ENCODE measurements at places on chromosomes 1 and 21.

DNA sequence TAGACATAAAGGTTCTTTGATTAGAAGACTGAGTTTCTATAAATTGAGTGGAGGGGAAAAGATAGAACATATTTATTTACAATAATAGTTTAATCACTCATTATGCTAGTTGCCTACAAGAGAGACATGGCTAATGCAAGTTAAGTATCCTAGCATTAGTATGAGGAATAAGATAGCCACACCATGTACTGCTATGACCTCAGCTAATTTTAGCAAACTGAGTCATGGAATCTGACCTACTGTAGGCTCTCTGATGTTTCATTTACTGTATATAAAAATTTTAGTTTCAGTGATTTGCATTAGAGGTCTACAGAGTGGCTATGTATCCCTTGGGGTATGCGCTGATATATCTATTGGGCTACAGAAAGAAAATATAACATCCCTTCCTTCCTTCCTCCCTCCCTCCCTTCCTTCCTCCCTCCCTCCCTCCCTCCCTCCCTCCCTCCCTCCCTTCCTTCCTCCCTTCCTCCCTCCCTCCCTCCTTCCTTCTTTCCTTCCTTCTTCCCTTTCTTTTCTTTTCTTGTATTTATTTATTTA, 5.8 kb downstream of the AGL start:
- DNase-seq = no peak

DNA sequence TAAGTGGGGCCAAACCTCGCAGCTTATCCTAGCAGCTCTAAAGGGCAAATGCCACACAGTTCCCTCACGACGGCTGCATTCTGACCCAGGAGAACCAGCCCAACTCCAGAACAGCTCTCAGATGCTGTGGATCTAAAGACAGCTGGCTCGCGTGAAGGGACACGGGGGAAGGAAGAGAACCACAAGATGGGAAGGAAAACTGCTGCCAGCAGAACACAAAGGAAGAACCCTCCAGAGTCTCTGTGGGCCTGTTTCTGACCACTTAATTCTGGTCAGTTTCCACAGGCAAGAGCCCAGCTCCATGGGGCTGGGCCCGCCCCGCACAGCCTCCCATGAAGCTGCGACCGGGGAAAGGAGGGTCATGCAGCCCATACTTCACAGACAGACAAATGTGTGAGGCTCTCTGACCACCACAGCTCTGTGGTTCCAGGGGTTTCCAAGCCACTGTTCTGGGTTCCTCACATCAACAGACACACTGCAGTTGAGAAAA, 61.1 kb downstream of the SLC45A1 start:
- DNase-seq = no peak

- no peak for DNase-seq
These were observed 13.2 kb downstream of the IER5 start for GRCh38 chr1:181101581-181102226.

GRCh38 chr21:26941421-26941820, 25.5 kb downstream of the ADAMTS5 start:
- no peak for DNase-seq

- DNase-seq = no peak
These were observed 29.4 kb upstream of the RNPC3 start for GRCh38 chr1:103496014-103496635.

GRCh38 chr1:91053630-91054029, 31.8 kb upstream of the ZNF644 start:
- no peak for DNase-seq

GRCh38 chr1:94120991-94121390, at the start of gene ABCA4:
ABCA4 (minus strand) TSS chr1:94121148; CDS start chr1:94121045, 103 bp downstream.
- no peak for DNase-seq

GRCh38 chr1:106969731-106970130, 86.7 kb upstream of the PRMT6 start:
- DNase-seq = no peak

GRCh38 chr1:22259551-22260282, 116.8 kb upstream of the WNT4 start:
- no peak for DNase-seq

GRCh38 chr1:100794748-100795645, 75.5 kb downstream of the VCAM1 start:
- DNase-seq = no peak

DNA sequence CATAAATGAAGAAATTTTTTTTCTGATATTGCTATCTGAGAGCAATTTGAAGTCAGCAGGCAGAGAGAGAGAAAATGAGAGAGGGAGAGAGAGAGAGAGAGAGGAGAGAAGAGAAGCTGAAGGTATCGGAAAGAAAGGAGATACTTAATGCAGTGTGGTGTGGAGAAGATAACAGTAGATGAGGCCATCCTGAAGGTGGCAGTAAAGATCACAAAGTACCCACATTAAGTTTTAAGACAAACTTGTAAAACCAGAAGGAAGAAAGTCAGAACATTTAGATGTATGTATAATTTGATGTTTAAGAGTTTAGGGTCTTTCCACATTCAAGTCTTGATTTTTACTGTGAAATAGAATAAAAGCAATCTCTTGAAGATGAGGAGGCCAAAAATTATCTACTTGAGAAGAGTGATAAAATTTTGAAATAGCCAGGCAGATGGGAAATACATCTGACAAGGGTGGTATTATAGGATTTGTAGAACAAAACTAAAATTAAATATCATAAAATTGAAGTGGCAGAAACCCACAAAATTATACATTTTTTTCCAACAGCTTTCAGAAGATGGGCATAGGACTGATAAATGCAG, 1753.4 kb downstream of the MRPL39 start:
- no peak for DNase-seq

GRCh38 chr21:16473988-16474387, 744.2 kb downstream of the USP25 start:
- DNase-seq = no peak

GRCh38 chr1:206430031-206430983, 40.0 kb upstream of the IKBKE start:
- DNase-seq = no peak

- no peak for DNase-seq
These were observed 51.2 kb downstream of the EPHB2 start for GRCh38 chr1:22761821-22762220.

- no peak for DNase-seq
These were observed 231.2 kb downstream of the DSCAM start for GRCh38 chr21:40615505-40616376.

DNA sequence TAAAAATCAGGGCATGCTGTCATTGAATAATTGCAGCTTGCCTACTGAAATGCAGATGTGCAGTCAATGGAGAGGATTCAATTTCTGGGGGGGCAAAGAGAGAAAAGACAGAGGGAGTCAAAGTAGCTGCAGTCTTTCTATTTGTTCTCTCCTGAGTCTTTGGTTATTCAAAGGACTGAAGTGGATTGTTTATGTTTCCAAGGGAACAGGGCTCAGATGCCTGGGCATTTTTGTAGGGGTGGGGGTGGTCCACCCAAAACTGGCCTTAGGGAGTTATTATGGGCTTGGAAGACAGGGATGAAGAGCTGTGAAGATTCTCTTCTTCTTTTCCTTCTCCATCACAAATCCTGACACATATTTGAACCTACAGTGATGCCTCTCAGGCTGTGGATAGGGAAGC, 408.8 kb upstream of the DAB1 start:
- no peak for DNase-seq

GRCh38 chr21:46014828-46015227, 33.3 kb downstream of the COL6A1 start:
- no peak for DNase-seq

GRCh38 chr1:33640114-33640660, 167.7 kb downstream of the ZSCAN20 start:
- no peak for DNase-seq

- DNase-seq = no peak
These were observed 61.7 kb downstream of the ACP6 start for GRCh38 chr1:147608596-147608995.

DNA sequence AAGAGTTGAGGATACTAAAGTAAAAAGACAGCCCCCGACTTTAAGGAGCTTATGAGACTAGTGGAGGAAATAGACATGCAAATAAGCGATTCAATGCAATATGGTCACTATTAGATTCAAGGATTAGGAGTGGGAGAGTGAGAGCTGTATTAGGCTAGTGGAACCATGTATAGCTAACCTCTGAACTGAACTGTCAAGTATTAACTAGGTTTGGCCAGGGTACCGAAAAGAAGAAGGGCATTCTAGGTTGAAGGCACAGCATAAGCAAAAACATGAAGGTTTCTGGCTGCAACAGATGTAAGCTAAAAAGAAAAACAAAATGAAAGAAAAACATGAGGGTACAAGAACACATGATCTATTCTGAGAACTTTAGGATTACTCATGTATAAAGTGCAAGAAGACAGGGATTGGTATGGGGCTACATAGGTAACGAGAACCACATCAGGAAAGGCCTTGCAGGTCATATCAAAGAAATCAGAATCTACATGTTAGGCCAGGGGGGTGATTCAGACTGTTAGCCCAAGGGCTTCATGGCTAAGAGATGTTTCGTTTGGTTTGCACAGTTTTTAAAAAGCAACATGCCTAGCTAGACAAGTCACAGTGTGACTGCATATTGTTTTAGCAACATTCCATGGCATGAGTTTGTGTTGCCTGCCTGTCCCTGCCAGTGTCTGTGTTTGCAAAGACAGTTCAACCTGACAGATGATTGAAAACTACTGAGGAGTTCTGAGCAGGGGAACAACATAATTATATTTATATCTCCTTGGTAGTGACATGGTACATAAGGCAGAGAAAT, 54.4 kb upstream of the HAO2 start:
- DNase-seq = no peak

DNA sequence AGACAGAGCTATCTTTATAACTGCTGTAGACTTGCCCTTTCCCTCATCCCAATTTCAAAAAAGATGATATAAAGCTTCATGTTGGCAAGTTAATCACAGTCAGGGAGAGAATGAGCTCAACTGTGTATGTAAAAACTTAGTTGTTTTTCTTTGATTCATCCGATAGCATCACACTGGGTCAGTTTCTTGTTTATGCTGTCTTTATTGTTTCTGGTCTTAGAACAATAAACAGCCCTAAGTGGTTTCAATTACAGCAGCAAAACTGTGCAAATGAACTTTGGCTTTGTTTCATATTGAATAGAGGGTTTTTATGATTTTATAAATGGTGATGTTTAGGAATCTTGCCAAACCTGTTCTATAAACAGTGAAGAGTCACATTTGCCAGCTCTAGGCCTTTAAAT, 423.8 kb upstream of the CXADR start:
- no peak for DNase-seq

DNA sequence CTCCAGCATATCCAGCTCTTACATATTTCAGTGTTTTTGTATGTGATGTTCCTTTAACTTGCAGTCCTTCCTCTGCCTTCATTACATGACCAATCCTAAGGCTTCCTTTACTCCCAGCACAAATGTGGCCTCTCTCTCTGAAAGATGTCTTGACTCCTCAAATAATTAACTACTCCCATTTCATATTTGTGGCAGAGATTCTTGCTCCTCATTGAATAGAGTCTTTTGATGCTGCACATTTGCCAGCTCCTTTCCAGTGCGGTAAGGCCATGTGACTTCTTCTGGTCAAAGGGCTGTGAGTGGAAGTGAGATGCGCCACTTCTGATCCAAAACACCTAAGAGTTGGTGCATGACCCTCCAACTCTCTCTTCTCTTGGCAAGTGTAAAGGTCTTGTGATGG, 19.1 kb upstream of the LAMC1 start:
- no peak for DNase-seq

DNA sequence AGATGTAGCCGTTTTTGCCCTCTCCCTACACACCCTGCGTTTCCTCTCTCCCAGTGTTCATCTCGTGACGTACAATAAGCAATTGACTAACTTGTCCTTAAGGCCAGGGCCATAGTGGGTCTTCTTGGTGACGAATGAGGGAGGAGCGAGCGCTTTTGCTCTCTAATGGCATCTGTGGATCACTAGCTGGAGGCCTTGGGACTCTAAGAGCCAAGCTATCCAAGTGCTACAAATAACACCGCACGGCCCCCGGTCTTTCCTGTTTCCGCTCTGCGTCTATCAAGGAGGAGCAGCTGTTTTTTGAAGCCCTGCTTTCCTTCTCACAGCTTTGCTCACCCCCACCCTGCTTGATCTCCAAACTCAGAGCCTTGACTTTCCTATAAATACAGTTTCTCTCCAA, 25.2 kb downstream of the EVA1C start:
- no peak for DNase-seq

DNA sequence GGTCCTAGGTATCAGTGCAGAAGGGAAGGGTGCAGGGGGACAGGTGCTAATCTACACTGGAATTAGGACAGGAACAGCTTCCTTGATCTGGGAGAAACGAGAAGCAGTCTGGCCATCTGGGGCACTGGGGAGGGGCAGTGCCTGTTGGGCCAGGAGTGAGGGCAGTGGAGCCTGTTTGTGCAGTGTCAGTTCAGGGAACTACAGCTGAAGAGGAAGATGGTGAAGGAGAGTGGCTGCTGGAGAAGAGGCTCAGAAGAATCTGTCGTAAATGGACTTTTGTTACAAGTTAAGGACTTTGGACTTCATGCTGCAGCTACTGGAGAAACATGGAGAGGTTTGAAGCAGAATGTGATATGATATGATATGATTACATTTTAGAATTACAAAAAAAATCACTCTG, 3.2 kb upstream of the TNFSF4 start:
- DNase-seq = no peak

- DNase-seq = no peak
These were observed 84.5 kb upstream of the SAMSN1 start for GRCh38 chr21:14630556-14631069.

DNA sequence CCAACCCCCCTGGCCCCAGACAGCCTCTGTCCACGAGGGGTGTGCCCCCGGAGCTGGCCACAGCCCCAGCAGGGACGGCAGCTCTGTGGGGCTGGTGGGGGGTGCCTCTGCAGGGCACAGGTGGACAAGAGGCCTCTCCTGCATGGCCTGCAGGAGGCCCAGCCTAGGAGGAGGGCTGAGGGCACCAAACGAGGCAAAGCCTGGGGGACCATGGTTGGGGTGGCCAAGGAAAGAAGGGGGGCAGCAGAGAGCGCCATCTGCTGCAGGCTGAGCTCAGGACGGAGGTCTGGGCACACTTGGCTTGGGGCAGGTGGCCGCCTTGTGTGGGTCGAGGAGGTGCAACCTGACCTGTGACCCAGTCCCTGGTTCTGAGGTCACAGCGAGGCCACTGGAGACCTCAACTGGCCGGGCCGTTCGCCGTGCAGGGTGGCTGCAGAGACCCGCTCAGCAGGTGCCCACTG, 27.3 kb downstream of the RRP1 start:
- DNase-seq = no peak

DNA sequence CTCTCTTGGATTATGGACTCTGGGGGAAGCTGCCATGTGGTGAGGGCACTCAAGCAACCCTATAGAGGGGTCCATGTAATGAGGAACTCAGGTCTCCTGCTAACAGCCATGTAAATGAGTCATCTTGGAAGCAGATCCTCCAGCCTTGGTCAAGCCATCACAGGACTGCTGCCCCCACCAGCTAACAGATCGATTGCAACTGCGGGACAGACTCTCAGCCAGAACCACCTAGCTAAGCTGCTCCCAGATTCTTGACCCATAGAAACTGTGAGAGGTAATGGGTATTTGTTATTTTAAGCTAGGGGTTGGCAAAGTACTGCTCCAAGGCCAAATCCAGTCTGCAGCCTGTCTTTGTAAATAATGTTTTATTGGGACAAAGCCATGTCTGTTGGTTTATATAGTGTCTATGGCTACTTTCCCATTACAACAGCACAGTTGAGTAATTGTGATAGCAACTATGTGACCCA, 27.6 kb upstream of the MAP3K7CL start:
- DNase-seq = no peak
